ENCODE measurements at places on chromosomes 12 and 14.

DNA sequence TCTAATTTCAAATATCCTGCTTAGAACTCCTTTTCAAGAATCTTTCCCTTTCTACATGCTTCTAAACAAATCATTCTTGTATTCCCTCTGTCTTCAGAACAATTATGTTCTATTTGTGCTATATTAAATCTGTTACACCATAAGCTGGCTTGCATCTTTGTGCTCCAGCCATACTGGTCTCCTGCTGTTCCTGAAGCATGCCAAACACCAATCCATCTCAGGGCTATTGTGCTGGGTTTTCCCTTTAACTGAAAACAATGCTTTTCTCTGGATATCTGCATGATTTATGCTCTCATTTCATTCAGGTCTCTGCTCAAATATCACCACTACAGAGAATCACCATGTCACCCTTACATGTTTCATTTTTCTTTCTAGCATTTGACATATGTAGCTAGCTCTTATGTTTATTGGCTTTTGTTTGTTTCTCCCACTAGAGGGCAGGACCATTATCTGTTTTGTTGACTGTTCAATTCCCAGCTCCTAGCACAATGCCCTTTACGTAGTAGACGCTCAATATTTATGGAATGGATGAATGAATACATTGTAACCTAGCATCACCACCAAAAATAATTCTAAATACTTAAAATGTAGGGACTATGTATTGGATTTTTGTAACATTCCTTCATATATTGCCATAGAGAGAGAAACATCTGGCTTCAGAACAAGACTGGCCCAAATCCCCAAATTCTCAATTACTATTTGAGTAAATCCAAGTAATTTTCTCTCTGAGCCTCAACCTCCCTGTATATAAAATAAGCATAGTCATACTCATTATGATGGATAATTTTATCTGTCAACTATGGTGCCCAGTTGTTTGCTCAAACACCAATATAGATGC lies 302.0 kb upstream of the SYT1 start:
- no peak for DNase-seq

GRCh38 chr14:29802211-29802610 lies 125.4 kb downstream of the PRKD1 start:
- DNase-seq = no peak

- no peak for DNase-seq
Observed at GRCh38 chr14:72599579-72600470, 294.1 kb downstream of the DPF3 start.

GRCh38 chr12:47739297-47739696 lies 14.0 kb upstream of the ENDOU start:
- no peak for DNase-seq

GRCh38 chr14:81474148-81474492 lies 59.5 kb downstream of the SEL1L start:
- no peak for DNase-seq

- peak; percentile 88 for DNase-seq
Observed at GRCh38 chr14:37874429-37875109, 279.1 kb downstream of the TTC6 start.

GRCh38 chr12:538731-539539 lies 79.2 kb downstream of the B4GALNT3 start:
- no peak for DNase-seq

GRCh38 chr12:32688786-32689185 lies 9.7 kb downstream of the DNM1L start:
- no peak for DNase-seq

DNA sequence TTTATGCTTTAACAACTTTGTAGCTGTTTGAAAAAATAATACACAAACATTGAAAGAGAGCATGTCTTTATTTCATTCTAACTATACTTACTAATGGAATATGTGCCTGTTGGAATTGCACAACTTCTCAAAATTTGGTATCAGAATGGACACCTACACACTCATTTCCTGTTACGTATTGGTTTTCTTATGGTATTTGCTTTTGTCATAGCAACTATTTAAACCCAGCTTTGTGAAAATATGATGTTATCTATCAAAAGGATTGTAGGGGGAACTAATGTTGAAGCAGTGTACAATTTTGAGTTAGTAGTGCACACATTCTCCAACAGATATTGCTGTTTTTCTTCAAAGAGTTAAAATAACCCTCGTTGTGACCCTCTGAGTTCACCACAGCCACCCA lies 52.6 kb downstream of the RBMS2 start:
- DNase-seq = no peak

DNA sequence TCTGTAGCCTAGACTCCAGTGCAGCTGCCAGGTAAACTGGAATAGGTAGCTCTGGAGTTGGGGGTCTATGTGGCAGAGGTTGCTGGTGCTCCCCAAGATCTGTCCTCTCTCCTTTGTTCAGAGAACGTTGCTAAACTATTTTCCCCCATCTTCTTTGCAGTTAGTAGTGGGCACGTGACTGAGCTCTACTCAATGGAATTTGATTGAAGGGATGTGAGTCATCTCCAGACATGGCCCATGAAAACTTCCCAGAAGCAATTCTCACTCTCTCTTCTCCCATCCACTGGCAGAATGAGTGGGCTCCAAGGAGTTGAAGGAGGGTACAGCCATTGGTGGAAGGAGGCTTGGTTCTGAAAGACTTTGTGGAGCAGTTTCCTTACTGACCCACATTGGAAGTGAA lies 44.0 kb downstream of the PAH start:
- no peak for DNase-seq

DNA sequence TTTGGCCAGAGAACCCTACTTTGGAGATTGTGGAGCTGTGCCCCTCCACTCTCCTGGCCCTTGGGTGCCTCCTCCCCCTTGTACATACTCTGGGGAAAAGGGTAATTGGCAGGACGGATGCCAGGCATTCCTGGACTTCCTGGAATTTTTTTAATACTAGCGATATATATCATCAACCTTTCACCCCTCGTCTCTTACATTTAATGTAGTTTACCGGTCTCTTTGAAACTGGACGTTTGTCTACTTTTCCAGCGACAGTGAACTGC lies 767 bp upstream of the CRY1 start:
- DNase-seq = no peak

GRCh38 chr12:112105891-112106290 lies 2.7 kb downstream of the NAA25 start:
- no peak for DNase-seq

- DNase-seq = no peak
Observed at GRCh38 chr14:95939335-95939734, 62.7 kb downstream of the TUNAR start.

DNA sequence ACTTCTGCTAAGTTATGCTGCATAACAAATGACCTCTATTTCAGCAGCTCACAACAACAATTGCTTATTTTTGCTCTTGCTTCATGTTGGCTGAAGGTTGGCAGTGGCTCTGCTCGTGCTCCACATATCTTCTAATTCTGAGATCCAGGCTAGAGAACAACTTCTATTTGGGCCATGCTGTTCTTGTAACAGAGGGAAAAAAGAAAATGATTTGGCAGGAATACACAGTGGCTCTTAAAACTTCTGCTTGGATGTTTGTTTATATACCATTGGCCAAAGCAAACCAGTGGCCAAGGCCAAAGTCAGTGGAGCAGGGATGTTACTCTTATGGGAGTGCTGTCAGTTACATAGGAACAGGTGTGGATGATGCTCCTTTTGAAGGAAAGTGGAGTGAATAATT lies 32.1 kb downstream of the GPHN start:
- no peak for DNase-seq

- no peak for DNase-seq
Observed at GRCh38 chr14:90398841-90399540, 2.2 kb downstream of the CALM1 start.

DNA sequence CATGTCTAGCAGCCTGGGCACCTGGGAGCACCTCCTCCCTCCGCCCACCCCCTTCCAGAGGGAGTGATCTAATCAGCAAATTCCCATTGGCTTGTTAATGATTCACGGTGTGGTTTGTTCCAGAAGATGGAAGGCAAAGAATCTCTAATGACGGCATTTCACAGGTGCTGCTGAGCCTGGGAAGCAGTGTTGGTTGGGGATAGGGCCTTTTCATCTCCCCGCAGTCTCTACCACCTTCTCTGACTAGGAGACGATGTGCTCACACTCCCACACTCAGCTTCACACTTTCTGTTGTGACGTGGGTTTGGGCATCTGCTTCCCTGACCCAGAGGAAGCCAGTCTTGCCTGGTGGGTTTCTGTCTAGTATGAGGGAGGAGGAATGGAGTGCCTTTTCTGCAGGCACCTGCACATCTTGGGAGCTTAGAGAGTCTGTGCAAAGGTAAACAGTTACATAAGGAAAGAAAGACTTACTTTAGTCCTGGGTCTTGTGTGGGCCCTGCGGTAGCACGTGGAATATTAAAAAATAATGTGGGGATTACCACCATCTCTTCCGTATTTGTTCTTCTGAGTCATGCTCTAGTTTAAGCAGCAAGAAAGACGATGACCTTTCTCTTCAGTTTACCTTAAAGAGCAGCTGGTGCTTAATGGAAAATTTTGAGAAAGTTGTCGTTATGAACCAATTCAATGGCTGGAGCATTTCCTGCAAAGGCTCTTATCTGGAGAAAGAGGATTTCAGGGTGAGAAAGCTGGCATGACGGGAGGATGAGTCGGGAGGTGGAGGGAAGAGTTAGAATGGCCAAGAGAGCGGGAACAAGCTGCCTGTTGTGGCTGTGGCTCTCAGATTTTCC lies 70.6 kb upstream of the ARHGAP5 start:
- DNase-seq = no peak
